Cerebellum (tissue), 4 donors: ENCODE measurements at places on chromosomes 2 and 18. TPM values are rescaled to one million over a fixed set of nuclear protein-coding genes. Genes with fewer than 3 reads are reported as not detected.

Gene APOB
- 1.1 TPM for total RNA-seq

Gene SCYGR2
- total RNA-seq, result not detected

DNA sequence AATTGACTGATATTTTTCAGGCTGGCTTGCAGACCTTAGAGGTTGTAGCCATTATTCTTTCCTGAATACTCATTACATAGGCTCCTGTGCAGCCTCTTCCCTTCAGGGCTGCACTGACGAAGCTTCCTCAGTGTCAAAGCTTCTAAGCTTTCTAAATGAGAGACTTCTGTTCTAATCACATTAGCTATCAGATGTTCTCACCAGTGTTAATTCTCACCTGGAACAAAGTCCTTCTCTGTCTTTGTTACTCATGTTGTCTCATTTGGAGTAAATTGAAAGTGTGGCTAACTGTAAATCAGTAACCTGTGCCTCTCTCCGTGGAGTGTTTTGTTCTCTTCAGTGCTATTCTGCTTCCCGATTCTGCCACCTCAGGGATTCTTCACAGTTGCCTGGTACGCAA, 76.9 kb downstream of the MC4R start:
- no peak for DNase-seq

DNA sequence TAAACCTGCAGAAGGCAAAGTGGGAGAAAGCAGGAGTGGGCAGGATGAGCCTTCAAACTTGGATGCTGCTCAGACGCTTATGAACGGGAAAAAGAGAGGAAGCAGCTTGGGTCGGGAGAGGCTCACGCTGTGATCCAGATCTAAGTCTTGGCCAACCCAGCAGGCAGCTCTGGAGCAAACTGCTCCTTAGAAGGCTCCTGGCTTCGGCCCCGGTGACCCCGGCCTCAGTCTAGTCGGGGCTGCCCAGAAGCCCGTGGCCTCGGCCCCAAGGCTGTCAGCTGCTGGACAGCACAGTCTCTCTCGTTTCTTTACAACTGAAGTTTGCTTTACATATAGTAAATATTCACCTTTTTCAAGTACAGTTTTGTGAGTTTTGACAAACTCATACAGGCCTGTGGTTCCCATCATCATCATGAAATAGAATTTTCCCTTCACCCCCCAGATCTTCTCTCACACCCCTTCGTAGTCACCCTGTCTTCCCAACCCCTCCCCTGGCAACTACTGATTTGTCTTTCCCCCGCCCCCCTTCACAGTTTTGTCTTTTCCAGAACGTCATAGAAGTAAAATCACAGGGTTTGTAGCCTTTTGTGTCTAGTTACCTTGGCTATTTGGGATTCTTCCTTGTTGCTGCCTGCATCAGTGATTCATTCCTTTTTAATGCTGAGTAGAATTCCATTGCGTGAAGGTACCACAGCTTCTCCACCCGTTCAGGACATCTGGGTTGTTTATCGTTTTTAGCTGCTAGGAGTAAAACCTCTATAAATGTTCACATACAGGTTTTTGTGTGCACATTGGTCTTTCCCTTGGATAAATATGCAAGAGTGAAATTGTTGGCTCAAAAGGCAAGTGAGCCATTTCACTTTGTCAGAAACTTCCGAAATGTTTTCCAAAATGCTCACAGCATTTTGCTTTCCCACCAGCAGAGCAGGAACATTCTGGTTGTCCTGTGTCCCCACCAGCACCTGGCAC, 35.1 kb downstream of the MYO7B start:
- DNase-seq, result no peak

DNA sequence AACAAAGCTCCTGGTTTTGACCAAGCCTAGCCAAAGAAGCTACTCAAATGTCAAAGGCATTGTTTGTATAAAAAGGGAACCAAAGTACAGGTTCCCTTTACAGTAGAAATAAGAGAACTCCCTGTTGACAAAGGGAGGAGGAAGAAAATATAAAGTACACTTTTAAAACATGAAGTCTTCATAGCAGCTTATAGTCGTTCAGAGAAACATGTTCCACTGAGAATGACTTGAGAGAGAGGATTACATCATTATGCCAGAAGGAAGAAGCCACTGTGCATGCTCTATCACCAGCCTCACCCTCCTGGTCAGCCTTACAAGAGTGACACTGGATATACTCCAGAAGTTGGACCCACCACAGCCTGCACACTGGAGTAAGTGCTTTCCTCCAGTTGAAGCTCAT, 2.5 kb upstream of the DHRS9 start:
- no peak for DNase-seq

GRCh38 chr2:178111743-178112142, 494 bp upstream of the RBM45 start:
- no peak for DNase-seq

GRCh38 chr2:85750587-85751575, 2.9 kb upstream of the ATOH8 start:
- peak; percentile 59 for DNase-seq

DNA sequence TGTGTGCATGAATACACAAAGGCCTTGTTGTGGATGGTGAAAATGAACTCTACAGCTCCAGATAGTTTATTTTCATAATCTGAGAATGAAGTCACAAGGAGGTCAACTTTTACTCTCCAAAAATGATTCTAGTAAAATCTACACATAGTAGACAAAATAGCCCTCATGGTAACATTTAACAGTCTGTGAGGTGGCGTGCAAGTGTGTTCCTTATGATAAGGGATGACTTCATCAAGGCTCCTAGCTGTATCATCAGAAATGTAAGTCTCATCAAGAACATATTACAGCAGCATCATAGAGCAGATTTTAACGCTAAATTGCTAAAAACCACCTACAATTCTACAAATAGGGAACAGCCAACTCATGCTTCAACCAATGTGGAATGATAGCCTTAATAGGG, 72.3 kb upstream of the RIOK3 start:
- DNase-seq, result no peak

DNA sequence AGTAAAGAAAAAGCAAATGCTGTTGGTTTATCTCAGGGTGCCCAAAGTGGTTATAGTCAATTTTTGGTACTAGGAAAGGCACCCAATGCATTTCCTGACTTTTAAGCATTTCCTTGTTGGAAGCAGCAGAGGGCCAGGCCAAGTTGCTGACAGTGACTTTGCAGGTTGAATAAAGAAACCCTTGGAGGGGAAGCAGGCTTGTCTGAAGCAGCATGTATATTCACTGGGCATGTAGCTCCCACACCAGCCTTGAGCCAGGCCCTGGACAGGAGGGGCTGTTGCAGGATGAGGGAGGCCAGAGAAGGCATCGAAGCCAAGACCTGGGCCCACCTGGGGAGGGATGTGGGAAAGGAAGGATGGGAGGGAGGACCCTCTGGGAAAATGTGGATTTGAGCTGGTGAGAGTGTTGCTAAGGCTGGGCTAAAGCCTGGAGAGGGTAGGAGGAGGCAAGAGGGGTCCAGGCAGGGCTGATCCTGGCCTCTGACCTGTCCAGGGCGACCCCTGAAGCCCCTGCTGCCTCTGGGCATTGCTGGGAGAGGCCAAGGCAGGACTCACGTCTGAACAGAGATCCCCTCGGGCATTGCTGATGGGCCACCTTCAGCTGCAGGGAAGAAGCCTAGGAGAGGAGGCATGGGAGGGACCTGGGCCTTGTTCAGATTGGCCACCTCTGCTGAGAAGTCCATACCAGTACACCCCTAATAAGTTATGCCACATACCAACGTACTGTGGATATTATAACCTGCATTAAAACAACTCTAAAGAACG, 79.6 kb downstream of the STPG4 start:
- no peak for DNase-seq

DNA sequence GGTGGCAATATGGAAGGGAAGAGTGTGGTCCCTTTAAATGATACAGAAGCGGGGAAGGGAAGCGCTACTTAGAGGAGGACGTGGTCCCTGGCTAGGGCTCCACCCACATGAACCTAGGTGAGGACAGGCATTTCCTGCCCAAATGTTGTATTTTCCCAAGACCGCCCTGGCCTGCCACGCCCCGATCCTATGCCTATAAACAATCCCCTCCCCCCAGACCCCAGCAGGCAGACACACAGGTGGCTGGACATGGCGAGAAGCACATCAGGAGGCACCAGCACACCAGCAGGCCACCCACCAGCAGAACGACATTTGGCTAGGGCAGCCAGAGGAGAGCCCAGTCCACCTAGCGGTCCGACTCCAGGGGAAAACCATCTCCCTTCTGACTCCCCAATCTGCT, 47.2 kb downstream of the METTL8 start:
- no peak for DNase-seq
